Peyer's patch (tissue), 4 donors: ENCODE measurements at places on chromosomes 3 and 15. TPM values are rescaled to one million over a fixed set of nuclear protein-coding genes. Genes with fewer than 3 reads are reported as not detected.
A peak's percentile ranks its signal among the peaks of the same experiment; 100 is the strongest.

CPEB1 gene
- total RNA-seq = 1.3 TPM

CIAO2A gene
- 83.3 TPM for total RNA-seq

FGF7 gene
- total RNA-seq = 7.6 TPM

FILIP1L gene
- total RNA-seq = 5.3 TPM

BUB1B gene
- 14.2 TPM for total RNA-seq

DNA sequence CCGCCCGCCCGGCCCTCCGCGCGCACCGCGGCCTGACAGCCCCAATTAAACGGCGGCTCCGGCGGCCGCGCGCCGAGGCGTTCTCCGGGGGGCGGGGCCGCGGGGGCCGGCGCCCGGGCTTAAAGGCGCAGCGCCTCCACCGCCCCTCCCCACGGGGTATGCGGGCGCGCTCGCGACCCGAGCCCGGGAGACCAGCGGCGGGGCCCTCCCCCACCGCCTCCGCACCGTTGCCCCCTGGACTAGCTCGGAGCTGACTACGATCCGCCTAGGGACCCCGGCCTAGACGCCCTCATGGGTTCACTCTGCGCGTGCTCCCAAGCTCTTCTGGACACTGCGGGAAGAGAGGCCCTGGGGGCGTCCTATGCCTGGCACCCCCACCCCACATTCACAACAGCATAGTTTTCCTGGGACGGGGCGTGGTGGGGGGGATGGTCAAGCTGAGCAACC lies at the start of gene DUSP7:
Gene DUSP7 (minus strand): TSS at position 51 of the 447 bp plus-strand sequence. CDS start 205 bp downstream, outside the sequence.
- H3K27me3 ChIP-seq = no peaks in the 10 kb centered on the region
- peak; percentile 67 for DNase-seq
- peaks cover 31% of the 10 kb centered on the region for H3K4me1 ChIP-seq

GRCh38 chr3:177358091-177358976 lies 161.1 kb upstream of the TBL1XR1 start:
- H3K36me3 ChIP-seq = no peaks in the 10 kb centered on the region
- H3K4me1 ChIP-seq = peaks cover 57% of the 10 kb centered on the region
- peak overlapping the region; percentile 87 for H3K27ac ChIP-seq
- DNase-seq = peak; percentile 75
